Hepatic stellate cell (primary cell): ENCODE measurements at places on chromosomes 7 and 10.

GRCh38 chr7:157193274-157193673, 54.5 kb downstream of the UBE3C start:
- no peak for DNase-seq

DNA sequence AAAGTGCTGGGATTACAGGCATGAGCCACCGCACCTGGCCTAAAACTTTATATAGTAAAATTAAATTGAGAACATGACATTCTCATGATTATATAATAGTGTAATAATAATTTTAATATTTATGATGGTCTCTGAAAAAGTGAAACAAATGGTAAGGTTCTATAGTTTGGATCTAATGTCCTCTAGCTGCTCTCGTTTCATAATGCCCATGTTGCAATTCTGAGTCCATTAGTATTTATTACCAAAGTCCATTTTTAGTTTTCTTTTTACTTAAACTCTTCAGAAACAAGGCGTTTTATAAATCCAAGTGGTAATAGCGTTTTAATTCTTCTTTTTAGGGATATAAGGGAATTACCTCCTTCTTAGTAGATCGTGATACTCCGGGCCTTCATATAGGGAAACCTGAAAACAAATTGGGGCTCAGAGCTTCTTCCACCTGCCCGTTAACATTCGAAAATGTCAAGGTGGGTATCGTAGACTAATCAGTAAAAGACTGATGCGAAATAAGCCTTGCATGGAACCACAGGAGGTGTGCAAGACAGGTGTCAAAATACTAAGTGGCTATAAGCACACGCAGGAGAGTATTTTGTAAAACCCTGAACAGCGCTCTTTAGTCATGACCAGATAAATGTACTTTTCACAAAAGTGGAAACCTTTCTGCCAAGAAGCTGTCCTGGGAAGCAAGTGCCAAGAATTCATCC, 34.1 kb downstream of the ACADSB start:
- DNase-seq, result no peak

DNA sequence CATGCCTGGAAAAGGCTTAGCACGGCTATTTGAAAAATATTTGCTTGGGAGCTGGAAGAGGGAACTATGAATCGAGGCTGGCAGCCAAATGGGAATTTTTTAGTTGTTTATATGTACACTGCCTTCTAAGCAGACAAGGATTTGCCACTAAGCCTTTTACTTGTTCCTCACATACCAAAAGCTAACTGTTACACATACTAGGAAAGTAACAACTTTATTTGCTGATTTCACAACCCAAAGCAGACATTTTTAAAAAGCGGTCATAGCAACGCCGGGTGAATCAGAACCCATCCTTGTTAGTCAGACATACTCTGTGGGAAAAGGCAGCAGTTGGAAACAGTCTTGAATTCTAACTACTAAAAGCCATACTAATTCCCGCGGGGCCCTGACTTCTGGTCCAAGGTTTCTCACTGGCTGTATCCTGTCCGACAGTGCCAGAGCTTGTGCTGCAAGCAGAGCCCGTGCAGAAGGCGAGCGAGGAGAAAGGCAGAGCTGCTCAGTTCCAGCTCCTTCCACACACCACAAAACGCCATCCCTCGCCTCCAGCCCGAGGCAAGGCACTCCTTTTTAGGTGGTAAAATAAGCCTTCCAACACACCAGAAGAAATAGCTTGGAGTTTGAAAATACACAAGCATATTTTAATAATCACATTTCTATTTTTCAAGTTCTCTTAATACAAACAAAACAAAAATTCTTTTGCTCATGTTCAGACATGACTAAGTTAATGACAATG, 89.2 kb downstream of the RNF216 start:
- peak; percentile 68 for DNase-seq

DNA sequence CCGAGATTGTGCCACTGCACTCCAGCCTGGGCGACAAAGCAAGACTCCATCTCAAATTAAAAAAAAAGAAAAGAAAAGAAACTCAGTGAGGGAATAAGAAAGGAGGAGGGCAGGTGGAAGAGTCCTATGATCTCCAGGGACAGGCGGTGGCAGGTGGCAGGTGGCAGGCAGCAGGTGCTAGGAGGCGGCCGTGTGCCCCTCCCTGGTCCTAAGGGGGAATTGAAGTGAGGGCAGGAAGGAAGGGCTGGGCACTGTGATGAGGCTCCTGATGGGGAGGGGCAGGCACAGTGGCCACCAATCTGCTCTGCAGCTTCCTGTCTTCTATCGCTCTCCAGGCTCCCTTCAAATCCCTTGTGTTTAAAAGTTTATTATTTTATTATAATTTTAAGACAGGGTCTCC, 41.2 kb upstream of the UBE3C start:
- DNase-seq, result no peak

DNA sequence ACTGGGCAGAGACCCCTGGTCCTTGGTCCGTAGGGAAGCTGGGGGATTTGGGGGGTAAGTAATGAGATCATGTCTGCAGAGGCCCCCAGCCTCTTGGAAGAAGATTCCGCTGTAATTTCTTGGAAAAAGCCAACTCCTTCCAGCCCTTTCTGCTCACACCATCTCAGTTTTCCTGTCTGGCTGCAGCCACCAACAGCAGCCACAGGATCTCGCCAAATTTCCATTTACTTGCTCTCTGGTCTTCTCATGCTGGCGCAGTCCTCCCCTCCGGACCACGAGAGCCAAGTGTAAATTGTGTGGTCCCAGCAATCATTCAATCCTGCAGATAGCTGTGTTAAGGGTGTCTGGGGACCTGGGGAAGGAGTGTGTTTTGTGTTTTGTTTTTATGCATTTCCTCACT, 49.6 kb downstream of the ASB13 start:
- no peak for DNase-seq

- peak; percentile 60 for DNase-seq
Observed at GRCh38 chr10:6279540-6280267, 77.0 kb downstream of the PFKFB3 start.

- DNase-seq, result no peak
Observed at GRCh38 chr10:18377898-18378297, 237.7 kb downstream of the CACNB2 start.

- DNase-seq, result peak; percentile 9
Observed at GRCh38 chr10:119893074-119893473, 544 bp downstream of the SEC23IP start.

DNA sequence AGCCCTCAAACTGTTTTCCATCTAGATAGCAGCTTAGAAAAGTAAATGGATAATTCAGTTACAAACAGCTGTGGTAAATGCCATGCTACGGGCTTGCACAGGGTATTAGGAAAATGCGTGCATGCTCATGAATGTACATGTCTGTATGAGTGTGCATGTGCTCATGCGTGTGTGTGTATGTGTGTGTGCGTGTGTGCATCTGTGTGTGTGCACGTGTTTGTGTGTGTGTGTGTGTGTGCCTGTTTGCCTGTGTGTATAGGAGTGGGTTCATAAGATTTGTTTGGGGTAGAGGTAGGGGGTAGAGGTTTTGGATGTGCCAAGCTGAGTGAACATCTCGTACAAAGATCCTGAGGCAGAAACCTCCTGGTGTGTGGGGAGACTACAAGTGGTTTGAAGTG, 52.9 kb downstream of the AOAH start:
- no peak for DNase-seq

GRCh38 chr7:78092331-78092730, 293.8 kb downstream of the PHTF2 start:
- DNase-seq, result no peak

- DNase-seq, result no peak
Observed at GRCh38 chr7:156470399-156471320, 169.9 kb upstream of the RNF32 start.

GRCh38 chr10:4316161-4316810, 509.7 kb upstream of the AKR1E2 start:
- DNase-seq, result no peak

DNA sequence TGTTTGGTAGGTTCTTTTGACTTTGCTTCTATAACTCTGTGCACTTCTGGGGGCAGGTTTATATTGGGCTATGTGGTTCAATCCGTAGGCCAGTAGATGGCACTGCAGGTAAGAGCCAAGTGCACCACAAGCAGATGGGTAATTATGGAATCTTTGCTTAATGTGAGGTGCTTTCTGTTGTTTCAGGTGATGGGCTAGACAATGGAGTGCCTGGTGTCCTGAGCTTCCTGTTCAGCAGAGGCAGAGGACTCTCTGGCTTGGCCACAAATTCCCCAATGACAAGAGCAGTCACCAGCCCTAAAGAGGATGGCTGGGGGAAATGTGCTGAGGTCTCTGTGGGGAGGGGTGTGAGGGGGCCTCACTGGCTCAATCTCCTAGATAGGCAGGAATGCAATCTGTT, 455.0 kb downstream of the CCSER2 start:
- DNase-seq, result peak; percentile 22

DNA sequence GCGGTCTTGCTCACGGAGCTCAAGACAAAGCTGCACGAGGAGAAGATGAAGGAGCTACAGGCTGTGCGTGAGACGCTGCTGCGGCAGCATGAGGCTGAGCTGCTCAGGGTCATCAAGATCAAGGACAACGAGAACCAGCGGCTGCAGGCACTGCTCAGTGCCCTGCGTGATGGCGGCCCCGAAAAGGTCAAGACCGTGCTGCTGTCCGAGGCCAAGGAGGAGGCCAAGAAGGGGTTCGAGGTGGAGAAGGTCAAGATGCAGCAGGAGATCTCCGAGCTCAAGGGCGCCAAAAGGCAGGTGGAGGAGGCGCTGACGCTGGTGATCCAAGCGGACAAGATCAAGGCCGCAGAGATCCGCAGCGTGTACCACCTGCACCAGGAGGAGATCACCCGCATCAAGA, 51.4 kb downstream of the JAKMIP3 start:
- DNase-seq, result no peak

GRCh38 chr7:97851683-97852082, 20.5 kb downstream of the ASNS start:
- peak; percentile 11 for DNase-seq

DNA sequence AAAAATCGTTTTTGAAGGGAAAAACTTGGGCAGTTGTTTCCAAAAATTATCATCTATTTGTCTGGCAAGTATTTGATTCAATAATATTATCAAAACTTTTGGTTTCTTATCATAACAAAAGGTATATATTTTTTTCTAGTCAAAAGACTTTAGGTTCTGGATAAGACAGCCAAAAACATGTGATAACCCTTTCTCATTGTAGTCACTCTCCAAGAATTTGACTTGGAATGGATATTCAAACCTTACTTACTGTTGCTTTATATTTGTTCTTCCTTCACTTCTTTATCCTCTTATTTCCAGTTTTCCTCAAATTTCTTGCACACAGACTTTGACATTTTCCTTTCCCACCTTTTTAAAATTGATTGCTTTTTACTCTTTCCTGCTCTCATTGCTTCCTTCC, 140.9 kb upstream of the FAM3C start:
- DNase-seq, result no peak

DNA sequence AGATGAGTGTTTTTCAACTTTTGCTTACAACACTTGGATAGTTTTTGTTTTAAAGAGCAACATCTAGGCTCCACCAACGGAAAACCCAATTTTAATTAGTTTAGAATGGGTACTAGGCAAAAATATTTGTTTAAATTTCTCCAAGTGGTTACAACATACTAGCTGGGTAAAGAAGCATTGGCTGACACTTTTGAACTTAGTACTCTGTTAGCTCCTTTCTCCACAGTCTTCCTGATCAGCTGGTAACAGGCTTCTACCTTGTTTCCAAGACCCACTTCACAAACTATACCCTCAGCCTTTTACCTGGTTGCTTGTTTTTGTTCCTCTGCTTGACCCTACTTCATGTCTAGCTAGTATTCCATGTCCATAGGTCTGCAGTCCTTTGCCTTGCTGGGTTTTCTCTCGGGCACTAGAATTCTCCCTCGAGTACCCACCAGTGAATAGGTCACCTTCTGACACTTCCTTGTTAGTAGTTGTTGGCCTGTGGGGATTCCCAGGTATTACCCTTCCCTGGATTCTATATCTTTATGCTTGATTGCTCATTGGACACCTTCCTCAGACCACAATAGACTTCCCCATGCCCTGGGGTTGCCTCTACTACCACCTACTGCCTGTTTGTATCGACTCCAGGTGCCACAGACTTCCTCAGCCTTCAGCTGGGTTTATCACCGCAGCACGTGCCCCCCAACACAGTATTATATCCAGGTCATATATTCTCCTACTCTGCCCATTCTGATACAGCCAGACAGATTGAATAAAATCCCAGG, 42.0 kb downstream of the PRPS1L1 start:
- DNase-seq, result no peak

DNA sequence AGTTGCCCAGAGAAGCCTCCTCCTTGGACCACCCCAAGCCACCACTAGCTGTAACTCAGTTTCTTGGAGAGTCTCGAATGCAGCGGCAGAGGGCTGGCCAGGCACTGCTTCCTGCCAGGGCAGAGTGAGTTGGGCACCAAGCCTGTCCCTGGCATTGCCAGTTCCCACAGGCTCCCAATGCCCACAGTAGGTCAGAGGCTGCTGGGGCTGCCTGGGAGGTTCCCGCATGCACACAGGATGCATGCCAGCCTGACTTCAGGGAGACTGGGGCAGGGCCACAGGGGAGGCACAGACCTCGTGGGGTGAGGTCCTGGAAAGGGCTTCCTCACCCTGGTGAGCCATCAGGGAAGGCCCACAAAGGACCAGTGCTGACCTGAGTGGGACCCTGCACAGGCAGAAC, 152.8 kb downstream of the ZNF248 start:
- DNase-seq, result no peak

DNA sequence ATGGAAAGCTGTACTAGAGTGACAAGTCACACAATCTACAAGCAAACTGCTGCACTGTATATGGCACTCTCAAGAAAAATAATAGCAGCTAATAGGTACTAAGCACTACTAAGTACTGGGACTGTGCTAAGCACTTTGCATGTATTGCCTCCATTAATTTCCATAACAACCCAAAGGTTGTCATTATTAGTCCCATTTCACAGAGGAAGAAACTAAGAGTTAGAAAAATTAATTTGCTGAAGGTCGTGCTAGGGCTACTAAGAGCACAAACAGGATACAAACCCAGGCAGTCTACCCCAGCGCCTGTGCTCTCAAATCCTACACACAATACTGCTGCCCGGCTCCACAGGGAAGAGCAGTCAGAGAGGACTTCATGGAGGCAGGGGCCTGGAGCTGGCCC, 51.7 kb downstream of the DLG5 start:
- no peak for DNase-seq

- no peak for DNase-seq
Observed at GRCh38 chr7:7433811-7434210, 101.9 kb downstream of the COL28A1 start.

DNA sequence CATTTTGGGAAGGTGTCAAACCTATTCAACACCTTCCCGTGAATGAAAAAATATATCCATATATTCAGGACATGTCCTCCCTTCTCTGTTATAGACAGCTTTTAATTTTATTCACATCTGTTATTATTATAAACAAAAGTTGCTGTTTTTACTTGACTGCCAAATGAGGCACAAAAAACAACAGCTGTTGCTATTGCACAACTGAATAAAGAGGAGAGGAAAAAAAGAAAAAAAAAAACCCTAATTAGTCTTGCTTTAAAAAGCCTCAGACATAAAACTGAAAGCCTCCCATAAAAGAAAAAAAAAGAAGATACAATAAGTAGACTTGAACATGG, 153.4 kb downstream of the BMPER start:
- no peak for DNase-seq

- DNase-seq, result peak; percentile 53
Observed at GRCh38 chr7:74174606-74175082, 488 bp downstream of the EIF4H start.

DNA sequence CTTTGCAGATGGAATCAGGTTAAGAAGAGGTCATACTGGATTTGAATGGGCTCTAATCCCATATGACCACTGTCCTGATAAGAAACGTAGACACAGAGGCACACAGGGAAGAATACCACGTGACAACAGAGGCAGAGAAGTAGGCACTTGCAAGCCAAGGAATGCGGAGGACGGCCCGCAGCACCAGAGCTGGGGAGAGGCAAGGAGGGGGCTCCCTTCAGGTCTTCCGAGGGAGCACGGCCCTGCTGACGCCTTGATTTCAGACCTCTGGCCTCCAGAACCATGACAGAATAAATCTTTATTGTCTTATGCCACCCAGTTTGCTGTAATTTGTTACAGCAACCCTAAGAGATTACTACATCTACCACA, 44.7 kb upstream of the TMEM213 start:
- DNase-seq, result no peak
